ENCODE measurements at places on chromosomes 12 and 14.
A peak's percentile ranks its signal among the peaks of the same experiment; 100 is the strongest.

GRCh38 chr14:53214384-53214783 lies 61.3 kb upstream of the DDHD1 start:
- no peak for DNase-seq

GRCh38 chr14:37027188-37027824 lies 145.1 kb downstream of the SLC25A21 start:
- no peak for DNase-seq

DNA sequence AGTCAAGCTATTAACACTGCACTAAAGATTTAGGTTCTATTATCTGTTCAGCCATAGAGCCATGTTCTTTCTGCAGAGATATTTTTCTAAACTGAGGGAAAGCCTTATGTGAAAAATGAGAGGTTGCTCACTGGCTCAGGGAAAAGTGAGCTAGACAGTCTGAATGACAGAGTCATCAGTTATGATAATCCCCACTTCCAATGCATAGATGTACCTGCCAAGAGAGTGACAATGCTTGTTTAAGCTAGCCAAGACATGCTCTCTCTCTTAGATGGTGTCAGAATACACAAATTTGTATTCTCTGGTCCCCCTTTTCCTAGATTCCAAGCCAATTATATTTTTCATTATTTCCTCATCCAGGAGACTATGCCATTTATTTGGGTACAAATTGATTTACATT lies 176.9 kb upstream of the FRMD6 start:
- no peak for DNase-seq

DNA sequence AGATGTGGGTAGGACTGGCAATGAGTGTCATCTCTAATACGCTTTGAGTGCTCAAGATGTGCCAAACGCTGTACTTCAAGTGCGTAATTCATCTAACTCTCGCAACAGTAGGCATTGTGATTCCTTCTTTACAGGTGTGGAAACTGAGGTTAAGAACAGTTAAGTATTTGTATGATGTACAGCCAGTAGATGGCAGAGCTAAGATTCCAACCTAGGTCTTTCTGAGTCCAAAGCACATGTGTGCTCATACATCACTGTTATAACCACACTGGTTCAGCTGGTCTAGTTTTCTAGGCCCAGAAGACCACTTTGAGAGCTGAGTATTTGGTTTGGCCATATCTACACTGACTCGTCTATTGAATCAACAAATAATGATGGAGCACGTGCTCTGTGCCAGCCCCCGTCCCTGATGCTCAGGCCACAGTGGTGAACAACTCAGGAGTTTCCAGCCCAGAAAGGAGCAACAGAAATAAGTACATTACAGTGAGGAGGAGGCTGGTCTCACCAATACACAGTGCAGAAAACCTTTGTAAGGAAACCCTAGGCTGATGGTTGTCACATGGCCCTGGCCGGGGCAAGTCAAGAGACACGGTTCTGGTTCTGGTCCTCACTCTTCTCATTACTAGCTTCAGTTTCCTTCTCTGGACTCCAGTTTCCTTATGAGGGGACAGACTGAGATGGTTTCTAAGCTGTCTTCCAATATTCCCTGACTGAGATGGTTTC lies 69.3 kb upstream of the SCN8A start:
- no peak for DNase-seq

DNA sequence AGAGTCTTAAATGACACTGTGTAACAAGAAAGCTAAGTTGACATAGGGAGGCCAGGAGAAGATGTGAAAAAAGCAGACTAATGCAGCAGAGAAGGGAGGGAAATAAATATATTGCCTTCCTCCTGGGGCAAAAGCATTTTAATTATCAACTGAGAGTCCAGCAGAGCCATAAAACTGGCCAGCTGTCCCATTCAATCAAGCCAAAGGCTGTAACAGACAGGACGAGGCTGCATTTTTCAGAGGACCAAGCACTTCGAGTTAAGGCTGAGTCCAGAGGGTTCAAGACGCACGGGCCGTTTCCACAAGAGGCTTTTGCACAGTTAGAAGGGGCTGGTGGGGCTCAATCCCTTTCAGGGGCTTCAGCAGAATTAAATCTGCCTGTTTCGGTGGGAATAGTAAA lies 20.4 kb downstream of the MAP3K9 start:
- DNase-seq, result no peak

- peak; percentile 28 for DNase-seq
Measured at GRCh38 chr14:37150414-37150813, 22.0 kb downstream of the SLC25A21 start.

GRCh38 chr12:7374423-7375144 lies 69.4 kb downstream of the CD163L1 start:
- peak; percentile 36 for DNase-seq

- no peak for DNase-seq
Measured at GRCh38 chr12:79454338-79454843, 236.4 kb downstream of the PAWR start.

GRCh38 chr14:75238756-75239455 lies 39.7 kb upstream of the FOS start:
- DNase-seq, result no peak

- no peak for DNase-seq
Measured at GRCh38 chr14:74952180-74952665, 3.2 kb downstream of the PGF start.

- no peak for DNase-seq
Measured at GRCh38 chr12:92070864-92071445, 74.7 kb downstream of the BTG1 start.

- DNase-seq, result no peak
Measured at GRCh38 chr12:101780599-101780998, 41.3 kb upstream of the SYCP3 start.

DNA sequence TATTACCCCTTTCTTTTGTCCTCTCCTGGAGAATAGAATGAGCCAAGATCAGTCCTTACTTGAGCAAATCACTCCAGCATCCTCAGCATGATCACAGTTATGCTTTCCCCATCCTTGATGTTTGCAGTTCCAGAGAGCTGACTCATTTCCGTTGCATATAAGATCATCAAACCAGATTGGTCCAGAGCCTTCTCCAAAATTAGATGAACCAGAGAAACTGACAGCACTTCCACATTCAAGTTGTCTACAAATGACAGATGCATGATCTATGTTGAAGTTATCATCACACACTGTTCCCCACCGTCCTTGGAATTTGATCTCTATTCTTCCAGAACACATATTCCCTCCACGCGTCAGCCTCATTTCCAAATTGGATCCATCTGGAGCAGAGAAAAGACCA lies 4.8 kb downstream of the CD163 start:
- no peak for DNase-seq

- no peak for DNase-seq
Measured at GRCh38 chr12:111031916-111032590, 111.7 kb upstream of the MYL2 start.

GRCh38 chr12:47545938-47546609 lies 159.8 kb downstream of the RPAP3 start:
- no peak for DNase-seq

DNA sequence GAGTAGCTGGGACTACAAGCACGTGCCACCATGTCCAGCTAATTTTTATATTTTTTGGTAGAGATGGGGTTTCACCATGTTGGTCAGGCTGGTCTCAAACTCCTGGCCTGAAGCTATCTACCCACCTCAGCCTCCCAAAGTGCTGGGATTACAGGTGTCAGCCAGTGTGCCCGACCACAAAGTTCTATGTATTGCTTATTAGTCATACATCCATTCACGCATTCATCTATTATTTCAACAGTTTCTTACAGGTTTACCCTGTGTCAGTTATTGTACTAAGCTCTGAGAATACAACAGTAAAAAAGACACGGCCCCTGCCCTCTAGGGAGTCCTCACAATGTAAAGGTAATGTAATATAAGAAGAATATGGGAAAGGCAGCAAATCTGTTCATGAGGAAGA lies 188.9 kb upstream of the BTG1 start:
- no peak for DNase-seq

GRCh38 chr14:32985866-32986265 lies 47.2 kb downstream of the NPAS3 start:
- DNase-seq, result no peak

DNA sequence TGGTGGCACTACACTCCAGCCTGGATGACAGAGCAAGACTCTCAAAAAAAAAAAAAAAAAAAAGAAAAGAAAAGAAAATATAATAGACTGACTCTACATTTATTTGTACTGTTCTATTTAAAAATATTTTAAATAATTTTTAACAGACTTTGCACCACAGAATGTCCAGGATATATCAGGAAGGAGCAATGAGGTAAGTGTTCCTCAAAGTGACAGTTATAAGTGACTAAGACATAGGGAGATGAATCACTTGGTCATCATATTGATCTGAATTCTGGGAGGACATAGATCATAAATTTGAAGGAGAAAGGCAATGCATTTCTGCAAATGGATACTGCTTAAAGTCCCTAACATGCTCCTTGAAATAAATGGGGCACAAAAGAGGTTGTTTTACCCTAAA lies 221.5 kb downstream of the KCNC2 start:
- no peak for DNase-seq

DNA sequence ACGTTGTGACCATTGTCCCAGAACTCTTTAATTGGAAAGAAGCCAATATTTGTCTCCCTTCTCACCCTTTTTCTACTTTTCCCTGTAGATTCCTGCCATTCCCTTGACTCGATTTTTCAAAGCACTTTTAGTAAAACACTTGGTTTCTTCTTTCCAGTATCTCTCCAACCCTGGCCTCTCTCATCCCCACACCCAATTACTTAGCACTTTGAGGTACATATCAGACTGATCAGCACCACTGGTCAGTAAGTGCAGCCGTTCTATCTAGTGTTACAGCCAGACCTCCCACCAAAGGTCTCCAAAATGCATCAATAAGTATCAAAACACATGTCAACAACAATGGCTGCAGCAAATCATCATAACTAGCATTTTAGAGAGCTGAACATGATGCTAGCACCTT lies 141.9 kb downstream of the BTG1 start:
- no peak for DNase-seq

- DNase-seq, result peak; percentile 69
Measured at GRCh38 chr12:92561543-92561899, 141.3 kb upstream of the PLEKHG7 start.

DNA sequence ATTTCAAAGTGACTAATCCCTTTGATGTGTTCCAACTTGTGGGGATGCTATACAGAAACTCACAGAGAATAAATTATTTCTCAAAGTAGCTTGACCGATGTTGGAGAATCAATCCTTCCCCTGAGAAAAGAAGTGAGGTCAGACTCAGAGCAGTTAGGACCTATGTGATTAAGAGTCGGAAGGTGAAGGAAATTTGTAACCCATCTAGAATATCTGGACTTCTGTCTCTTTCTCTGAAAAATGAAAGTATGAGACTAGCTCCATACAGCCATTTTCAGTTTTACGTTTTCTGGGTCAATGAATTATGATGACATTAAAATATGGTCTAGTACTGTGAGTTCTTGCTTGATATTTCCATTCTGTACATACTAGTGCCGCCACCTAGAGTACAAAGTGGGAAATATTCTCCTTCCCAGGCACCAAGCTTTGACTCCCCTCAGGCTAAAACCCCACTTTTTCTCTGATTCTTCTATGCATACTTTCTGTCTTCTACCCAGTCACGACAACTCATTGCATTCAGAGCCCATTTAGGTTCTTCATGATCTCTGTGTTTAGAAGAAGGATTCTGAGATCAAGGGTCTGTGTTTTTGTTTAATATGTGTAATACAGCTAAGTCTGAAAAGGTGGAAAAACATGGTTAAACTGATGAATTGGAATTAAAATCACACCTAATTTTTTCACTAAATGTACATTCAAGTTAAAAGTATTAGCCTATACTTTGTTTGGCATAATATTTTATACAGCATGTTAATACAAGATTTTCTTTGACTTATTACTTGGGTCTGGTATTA lies 6.9 kb upstream of the NTS start:
- DNase-seq, result peak; percentile 14

- no peak for DNase-seq
Measured at GRCh38 chr14:95936041-95936440, 59.4 kb downstream of the TUNAR start.

- DNase-seq, result no peak
Measured at GRCh38 chr14:93745603-93746273, 42.5 kb downstream of the PRIMA1 start.

- DNase-seq, result no peak
Measured at GRCh38 chr12:53795927-53796326, 44.1 kb upstream of the CISTR start.

DNA sequence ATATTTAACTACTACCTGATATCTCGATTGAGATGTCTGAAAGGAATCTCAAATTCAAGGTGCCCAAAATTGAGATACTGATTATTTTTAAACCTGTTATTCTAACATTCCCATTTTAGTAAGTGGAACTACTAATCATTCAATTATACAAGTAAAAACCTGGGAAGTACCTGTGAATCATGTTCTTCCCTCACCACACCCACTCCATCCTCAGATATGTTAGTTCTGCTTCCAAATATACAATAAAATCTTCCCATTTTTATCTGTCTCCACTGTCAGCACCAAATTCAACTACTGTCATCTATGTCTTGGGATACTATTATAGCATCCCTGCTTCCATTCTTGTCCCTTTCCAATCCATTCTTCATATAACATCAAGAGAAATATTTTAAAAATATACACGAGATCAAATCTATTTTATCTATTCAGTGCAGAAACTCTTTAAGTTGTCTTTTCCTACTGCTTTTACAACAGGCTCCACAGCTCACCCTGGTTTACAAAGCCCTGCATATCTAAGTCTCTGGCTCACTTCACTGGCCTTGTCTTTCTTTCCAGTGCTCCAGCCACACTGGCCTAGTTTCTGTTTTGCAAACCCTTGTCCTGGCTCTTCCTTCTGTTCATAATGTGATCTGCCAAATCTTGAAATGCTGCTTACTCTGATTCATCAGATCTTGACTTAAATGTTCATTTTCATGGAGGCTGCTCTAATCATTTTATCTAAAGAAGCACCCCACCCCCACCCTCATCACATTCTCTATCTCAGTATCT lies 122.3 kb downstream of the PTPRR start:
- no peak for DNase-seq

- DNase-seq, result no peak
Measured at GRCh38 chr12:52749827-52750226, 27.3 kb downstream of the KRT76 start.

GRCh38 chr12:94070520-94070919 lies 77.9 kb upstream of the PLXNC1 start:
- DNase-seq, result no peak

DNA sequence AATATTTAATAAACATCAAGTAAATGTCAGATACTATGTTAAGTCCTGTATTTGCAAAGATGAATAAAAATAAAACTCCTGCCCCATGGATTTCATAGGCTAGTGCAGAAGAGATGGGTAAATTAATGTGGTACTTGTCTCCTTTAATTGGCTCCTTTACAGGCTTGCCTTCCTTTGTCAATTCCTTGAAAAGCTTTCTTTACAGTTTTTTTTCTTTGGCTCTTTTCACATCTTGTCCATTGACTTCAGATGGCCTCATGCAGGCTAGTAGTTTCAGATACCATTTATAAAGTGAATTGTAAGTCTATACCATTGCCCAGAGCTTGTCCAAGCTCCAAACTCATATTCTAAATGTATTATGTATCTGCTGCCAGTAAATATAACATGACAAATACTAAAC lies 128.7 kb upstream of the GARIN2 start:
- DNase-seq, result no peak

- no peak for DNase-seq
Measured at GRCh38 chr12:64900540-64900939, 76.1 kb downstream of the TBC1D30 start.

GRCh38 chr14:23518709-23519108 lies 32.9 kb downstream of the ZFHX2 start:
- DNase-seq, result no peak

Data from LNCaP clone FGC (cell line).